ENCODE measurements at places on chromosomes 11 and 22. TPM values are rescaled to one million over a fixed set of nuclear protein-coding genes. Genes with fewer than 3 reads are reported as not detected.
A peak's percentile ranks its signal among the peaks of the same experiment; 100 is the strongest.

GRCh38 chr22:29346659-29347058 lies 31.2 kb upstream of the RASL10A start:
- DNase-seq: no peak

- DNase-seq: peak; percentile 59
Observed at GRCh38 chr11:75576499-75576918, 14.5 kb downstream of the SERPINH1 start.

DNA sequence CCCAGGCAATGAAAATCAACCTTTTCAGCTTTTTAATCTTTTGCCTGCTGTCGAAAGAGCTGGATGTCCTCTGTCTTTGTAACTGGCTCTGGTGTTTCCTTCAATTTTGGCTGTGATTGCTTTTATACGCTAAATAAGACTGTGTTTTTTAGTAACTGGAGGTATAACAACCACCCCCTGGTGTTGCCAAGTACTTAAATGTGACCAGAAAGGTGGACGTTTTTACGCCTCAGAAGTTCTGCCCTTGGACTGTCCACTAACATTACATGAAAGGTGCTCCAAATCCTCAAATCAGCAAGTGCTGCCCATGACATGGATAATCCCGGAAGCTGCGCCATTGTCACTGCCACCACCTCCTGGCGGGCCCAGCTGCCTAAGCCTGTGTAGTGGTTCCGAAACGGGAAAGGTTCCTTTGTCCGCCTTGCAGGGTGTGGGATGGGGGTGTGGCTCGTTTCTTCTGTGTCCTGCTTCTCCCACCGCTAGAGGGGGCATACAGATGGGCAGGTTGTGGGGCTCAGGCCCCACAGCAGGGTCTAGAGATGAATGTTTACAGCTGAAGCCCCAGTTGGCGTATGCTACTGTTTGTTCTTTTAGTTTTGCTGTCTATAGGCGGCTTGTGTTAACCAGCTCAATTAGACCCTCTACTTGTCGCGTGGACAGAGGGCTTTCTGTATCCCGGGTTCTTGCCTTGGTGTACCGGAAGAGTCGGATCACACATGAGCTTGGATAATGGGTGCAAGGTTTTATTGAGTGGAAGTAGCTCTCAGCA lies 82.2 kb upstream of the SEPTIN5 start:
- DNase-seq: peak; percentile 67

DNA sequence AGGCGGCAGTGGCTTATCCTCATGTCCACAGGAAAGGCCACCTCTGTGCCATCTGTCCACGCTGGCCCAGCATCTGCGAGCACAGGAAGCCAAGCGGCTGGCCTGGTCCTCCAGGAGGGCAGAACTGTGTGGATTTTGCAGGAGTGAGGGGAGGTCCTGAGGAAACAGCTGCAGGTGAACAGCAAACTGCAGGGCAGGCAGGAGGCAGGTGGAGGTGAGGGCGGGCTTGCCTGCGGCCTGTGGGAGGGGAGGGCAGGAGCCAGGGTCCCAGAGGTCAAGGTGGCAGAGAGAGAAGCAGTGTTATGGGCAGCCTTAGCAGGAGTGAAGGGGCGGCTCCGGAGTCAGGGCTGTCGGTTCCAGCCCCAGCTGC lies 369.7 kb downstream of the SHANK2 start:
- DNase-seq: no peak

- DNase-seq: no peak
Observed at GRCh38 chr11:40241524-40242051, 1217.9 kb downstream of the LRRC4C start.

DNA sequence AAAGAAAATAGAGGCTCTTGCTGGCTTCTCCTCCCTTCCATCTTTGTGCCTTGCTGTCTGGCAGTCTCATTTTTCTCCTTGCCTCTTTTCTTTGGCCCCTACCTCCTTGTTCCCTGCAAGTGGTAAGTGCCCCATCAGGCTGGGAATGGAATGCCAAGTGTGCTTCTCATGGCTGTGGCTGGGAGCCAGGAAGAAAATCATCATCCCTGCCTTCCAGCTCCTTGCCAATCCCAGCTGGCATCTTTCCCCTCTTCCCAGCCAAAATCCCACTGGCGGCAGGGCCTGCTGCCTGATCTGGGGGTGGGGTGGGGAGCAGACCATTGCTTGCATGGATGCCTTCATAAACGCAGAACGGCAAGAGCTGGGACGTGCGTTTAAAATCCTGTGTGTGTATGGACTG lies 27.0 kb upstream of the SLC25A18 start:
- peak; percentile 26 for DNase-seq

GRCh38 chr11:113974741-113975470 lies at the start of gene HTR3A:
Gene HTR3A (plus strand): TSS chr11:113975108. CDS start chr11:113975326, 218 bp downstream.
- DNase-seq: peak; percentile 82

DNA sequence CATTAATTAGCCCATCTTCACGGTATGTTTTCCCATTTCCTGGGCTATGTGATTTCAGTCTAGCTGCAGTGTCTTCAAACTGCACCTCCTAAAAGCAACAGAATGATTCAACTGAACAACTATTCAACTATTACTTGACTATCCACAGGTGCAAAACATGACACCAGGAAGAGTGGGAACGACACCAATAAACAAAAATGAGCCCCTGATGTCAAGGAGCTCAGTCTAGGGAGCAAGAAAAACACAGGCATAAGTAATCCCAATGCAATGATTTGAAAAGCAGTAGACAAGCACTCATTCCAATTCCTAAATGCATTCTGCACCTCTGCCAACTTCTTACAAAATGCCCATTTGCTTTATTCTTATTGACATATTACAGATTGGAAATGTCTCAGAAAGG lies 285.6 kb downstream of the ETS1 start:
- no peak for DNase-seq

DNA sequence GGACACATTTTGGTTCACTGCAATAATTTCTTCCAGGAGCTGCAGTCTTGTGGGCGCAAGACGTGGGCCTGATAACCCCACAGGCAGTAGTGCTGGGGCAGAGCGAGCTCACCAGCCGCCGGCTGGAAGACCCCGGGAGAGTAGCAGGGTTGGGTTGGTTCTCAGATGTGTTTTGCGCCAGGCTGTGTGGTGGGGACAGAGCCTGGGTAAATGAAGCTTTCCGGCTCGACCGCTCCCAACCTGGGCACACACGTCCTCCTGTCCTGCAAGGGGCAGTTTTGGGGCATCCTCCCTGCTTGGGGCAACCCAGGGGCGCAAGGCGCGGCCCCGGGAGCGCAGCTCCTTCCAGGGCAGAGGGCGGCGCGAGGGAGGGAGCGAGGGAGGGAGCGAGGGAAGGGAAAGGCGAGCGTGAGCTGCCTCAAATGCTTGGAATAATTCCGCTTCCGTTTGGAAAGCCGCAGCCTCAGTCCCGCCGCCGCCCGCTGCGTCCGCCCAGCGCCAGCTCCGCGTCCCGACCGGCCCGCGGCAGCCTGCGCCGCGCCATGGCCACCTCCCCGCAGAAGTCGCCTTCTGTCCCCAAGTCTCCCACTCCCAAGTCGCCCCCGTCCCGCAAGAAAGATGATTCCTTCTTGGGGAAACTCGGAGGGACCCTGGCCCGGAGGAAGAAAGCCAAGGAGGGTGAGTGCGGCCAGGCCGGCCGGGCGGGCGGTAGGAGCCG lies at the start of gene PARVA:
TSS of gene PARVA (plus strand) at position 466 of the 718 bp plus-strand sequence. CDS start at position 543, 77 bp downstream.
- DNase-seq: peak; percentile 90

DNA sequence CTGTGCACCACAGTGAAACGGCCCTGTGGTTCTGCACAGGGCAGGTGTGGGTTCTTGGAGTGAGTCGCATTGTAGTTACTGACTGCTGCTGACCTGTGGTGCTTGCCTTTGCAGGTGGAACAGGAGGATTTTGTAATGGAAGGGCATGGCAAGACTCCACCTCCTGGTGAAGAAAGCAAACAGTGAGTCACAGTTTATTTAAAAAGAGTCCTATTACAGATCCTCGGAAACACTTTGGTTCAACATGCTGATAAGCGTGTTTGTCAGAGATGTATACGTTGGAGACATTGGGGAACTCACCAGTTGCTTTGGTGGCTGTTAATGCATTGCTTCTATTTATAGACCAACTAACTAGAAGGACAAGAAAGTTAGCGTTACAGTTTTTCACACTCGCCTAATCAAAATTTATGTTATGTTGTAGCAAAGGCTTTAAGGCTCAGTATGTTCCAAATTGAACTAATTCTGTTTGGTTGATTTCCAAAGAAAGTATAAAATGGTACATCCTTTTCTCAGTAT lies 21.7 kb upstream of the TNRC6B start:
- DNase-seq: peak; percentile 62

DNA sequence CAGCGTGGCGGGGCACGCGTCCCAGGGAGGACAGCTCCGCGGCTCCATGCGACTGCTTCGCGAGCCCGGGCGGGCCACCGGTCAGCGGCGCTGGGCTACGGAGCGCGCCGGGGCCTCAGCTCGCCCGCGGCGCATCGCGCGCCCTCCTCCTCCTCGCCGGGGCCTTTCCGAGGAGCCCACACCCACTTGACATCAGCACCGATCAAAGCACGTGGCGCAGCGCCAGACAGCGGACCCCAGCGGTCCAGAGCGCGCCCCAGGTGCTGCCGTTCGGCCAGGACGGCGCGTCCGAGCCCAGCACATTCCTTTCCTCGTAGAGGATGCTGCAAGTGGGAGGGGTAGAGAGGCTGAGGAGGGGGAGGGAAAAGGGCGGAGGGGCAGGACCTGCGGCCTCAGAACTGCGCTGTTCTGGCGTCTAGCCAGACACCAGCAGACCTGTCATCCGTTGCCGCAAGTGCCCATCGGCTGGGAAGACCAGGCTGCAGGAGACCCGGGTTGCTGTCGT lies 88.6 kb downstream of the PLEKHA7 start:
- peak; percentile 46 for DNase-seq

GRCh38 chr22:28249402-28249801 lies 330.3 kb upstream of the PITPNB start:
- no peak for DNase-seq

- no peak for DNase-seq
Observed at GRCh38 chr22:26718488-26718887, 61.1 kb downstream of the MIAT start.

GRCh38 chr22:31162015-31162765 lies 2.2 kb downstream of the RNF185 start:
- no peak for DNase-seq

- DNase-seq: peak; percentile 55
Observed at GRCh38 chr22:25054943-25055511, 102.5 kb downstream of the KIAA1671 start.

- no peak for DNase-seq
Observed at GRCh38 chr11:34855754-34856095, 60.5 kb downstream of the APIP start.

DNA sequence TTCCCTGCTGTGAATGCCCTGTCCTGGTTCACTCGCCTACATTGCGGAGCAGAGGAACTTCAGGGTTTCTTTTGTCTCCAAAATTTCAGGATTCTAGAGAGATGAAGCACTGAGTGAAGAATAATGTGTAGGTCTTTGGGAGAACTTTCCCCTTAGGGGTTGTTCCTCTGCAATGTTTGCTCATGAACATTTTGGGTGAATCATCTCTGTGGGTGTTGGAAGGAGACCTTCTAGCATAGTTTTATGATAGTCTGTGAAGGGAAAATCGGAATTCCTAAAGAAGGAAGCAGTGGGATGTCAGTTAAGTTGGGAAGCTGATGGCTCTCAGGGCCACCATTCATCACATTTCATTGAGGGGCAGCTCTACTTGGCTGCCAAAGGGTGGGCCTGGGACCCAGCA lies 64.8 kb downstream of the MIAT start:
- DNase-seq: peak; percentile 29

DNA sequence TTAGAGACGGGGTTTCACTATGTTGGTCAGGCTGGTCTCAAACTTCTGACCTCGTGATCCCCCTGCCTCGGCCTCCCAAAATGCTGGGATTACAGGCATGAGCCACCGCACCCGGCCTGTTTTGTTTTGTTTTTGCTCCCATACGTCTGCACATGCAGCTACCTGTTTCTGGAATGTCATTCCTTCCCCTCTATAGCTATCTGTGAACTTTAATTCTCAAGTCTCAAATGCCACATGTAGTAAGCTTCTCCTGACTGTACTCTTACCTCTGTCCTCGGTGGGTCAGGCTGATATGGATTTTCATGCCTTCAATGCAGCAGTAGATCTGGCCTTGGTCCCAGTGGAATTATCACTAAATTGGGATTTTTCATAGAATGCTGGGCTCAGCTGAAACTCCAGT lies 12.4 kb upstream of the SWAP70 start:
- no peak for DNase-seq

DNA sequence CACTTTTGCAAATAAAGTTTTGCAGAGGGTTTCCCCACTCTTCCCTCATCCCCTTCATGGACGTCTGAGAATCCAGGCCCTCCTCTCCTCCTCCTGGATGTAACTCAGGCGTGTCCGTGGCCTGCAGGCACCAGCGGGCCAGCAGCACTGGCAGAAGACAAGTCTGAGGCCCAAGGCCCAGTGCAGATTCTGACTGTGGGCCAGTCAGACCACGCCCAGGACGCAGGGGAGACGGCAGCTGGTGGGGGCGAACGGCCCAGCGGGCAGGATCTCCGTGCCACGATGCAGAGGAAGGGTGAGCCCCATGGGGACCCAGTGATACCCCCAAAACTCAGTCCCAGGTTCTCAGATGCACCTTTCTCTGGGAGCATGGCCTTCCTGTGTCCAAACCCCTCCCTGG lies 14.4 kb downstream of the TUB start:
- no peak for DNase-seq

GRCh38 chr11:85685125-85685819 lies 723 bp downstream of the CCDC89 start:
- DNase-seq: peak; percentile 9

DNA sequence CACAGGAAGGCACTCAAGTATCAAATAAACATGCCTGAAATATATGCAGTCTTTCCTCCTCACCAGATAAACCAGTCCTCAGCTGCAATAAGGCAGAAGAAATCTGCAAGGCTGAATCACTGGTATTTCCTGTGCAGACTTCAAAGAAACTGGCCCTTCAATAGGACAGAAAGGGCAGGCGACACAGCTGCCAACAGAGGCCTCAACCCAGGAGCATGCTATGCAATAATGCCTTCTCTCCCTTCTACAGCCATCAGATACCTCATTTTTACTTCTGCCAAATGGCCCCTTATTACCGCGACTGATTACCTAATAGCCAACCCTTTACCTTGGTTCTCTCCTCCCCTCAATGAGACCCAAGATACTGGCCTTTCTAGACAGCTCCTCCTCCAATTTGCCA lies 8.0 kb downstream of the NUMA1 start:
- peak; percentile 68 for DNase-seq

DNA sequence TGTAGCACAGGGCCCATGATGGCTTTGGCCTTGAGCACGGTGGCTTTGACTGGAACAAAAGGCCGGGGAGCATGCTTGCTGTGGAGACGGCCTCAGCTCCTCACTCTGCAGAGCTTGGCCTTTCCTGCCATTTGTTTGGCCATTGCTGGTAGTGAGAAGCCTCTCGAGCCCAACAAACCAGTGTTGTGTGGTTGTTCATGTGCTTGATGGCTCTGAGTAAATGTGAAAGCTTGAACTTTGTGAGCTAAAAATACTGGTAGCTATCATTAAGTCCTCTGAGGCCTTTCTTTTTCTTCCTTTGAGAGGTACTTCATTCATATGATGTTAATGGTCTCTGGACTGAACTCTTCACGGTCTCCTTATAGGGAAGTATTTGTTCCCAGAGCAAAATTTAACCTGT lies 39.6 kb downstream of the NAT10 start:
- no peak for DNase-seq

The UBQLN3 gene
- total RNA-seq: not detected

The MMP8 gene
- total RNA-seq: not detected

The RAB36 gene
- 1.0 TPM for total RNA-seq

The LRRC10B gene
- 0.23 TPM for total RNA-seq

The PTPRCAP gene
- 1.1 TPM for total RNA-seq

The NPAS4 gene
- total RNA-seq: 0.11 TPM

The SLC43A3 gene
- 135 TPM for total RNA-seq

The MUC5B gene
- total RNA-seq: not detected

The C11orf68 gene
- total RNA-seq: 12.5 TPM

The SRPRA gene
- total RNA-seq: 101 TPM

The CRYBB2 gene
- total RNA-seq: not detected

The TEX54 gene
- not detected for total RNA-seq
